Activated CD4-positive, alpha-beta memory T cell treated with anti-CD3 and anti-CD28 coated beads, Interleukin-2, amount 10 ng/mL, durations not matched to agents 7 days and 5 days (primary cell): ENCODE measurements at places on chromosomes 4 and X.

DNA sequence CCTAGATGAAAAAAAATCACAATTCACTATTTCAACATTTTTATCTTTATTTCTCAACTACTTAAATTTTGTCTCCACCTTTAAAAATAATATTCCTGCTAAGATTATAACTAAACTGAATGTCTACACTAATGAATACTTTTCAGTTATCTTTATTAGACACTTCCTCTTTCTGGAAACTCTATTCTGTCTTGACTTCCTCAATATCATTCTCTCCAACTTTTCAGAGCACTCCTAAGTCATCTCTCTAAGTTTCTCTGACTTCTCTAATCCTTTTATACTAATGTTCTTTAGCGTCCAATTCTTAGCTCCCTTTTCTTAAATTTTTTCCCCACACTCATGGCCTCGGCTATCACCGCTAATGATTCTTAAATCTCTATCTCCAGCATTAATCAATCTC is 374.2 kb downstream of the FBXO8 start:
- no peak for DNase-seq

- no peak for DNase-seq
Measured at GRCh38 chr4:70405765-70406164, 8.0 kb downstream of the OPRPN start.

- no peak for DNase-seq
Measured at GRCh38 chrX:136572030-136572429, 40.0 kb downstream of the VGLL1 start.

DNA sequence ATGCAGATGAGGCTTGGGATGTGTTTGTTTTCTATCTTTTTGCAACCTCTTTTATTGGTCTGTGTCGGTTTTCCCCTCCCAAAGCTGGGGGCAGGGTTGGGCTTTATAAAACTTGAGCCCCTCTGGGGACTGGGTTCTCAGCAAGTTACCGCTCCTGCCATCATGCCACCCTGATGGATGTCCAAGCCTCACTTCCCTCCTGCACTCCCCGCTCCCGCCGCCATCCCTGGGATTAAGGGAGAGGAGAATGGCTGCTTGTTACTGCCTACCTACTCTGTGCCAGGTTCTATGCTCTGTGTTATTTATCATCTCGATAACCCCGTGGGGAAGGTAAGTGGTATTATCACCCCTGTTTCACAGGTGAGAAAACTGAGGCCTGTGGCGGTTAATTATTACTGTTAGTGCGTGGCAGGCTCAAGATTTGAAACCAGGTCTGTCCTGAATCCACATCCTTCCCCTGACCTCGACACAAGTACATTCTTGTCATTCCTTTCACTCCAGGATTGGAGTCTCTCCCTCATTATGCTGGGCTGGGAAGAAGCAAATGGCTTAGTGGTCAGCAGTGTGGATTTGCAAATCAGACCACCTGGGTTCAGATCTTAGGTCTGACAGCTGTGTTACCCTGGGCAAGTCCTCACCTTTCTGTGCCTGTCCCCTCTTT is 4.5 kb downstream of the UBA1 start:
- no peak for DNase-seq

DNA sequence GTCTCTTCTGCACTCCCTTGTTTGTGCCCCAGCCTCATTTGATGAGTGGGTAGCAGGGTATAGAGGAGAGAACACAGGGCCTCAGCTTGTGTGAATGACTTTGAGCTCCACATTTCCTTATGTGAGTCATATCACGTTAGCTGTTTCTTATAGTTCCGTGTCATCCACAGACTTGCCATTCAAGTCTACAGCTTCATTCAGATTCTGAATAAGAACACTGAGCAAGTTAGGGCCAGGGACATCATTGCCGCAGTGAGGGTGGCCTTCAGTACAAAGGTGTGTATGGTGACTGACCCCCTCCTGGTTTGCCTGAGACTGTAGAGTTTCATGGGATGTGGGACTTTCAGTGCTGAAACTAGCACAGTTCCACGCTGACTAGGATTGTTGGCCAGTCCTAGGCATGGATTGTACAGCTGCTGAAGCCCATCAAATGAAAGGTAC is 23.6 kb downstream of the KLF3 start:
- DNase-seq: no peak

GRCh38 chr4:38509551-38509950 is 154.4 kb upstream of the KLF3 start:
- DNase-seq: peak; percentile 43
